Activated T-helper 1 cell treated with anti-CD3 and anti-CD28 coated beads, Interleukin-2, amount 50 U/mL, for 16 hours (primary cell): ENCODE measurements at places on chromosomes 1 and 21.

DNA sequence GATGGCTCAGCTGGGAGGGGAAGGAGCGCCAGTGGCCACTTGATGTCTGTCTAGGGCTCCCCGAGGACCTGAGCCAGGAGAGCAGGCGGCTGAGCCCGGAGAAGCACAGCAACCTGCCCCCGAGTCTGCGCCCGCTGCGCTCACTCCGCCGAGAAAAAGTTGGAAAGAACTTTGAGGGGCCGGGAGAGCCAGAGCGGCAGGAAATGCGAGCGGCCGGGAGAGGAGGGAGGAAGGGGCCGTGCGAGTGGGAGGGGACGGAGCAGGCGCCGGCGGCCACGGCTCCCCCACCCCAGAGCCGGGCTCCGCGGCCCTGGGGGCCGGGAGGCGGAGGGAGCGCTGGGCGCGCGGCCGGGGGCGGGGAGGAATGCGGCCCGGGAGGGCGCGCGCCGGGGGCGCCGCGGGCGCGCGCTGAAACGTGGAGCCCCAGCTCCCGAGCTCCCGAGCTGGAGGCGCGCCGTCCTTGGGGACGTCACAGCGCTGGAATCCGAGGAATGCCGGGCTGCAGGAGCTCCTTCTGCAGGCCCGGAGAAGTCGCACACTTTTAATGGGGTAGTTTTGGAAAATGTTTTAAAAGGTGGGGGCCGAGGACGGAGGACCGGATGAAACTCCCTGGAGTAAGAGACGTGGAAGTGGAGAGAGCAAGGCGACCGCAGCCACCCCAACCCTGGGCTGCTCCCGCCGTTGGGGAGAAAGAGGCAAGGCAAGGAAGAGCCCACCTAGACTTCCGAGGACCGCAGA is at the start of gene PTPN14:
PTPN14 (minus strand) TSS at position 167 of the 738 bp plus-strand sequence. CDS start 86,799 bp downstream, outside the sequence.
- no peak for DNase-seq

- no peak for DNase-seq
Observed at GRCh38 chr1:153357853-153358690, at the start of gene S100A9. Gene S100A9, plus strand, starts transcription at chr1:153357854. Its CDS starts 430 bp downstream, at chr1:153358284.

DNA sequence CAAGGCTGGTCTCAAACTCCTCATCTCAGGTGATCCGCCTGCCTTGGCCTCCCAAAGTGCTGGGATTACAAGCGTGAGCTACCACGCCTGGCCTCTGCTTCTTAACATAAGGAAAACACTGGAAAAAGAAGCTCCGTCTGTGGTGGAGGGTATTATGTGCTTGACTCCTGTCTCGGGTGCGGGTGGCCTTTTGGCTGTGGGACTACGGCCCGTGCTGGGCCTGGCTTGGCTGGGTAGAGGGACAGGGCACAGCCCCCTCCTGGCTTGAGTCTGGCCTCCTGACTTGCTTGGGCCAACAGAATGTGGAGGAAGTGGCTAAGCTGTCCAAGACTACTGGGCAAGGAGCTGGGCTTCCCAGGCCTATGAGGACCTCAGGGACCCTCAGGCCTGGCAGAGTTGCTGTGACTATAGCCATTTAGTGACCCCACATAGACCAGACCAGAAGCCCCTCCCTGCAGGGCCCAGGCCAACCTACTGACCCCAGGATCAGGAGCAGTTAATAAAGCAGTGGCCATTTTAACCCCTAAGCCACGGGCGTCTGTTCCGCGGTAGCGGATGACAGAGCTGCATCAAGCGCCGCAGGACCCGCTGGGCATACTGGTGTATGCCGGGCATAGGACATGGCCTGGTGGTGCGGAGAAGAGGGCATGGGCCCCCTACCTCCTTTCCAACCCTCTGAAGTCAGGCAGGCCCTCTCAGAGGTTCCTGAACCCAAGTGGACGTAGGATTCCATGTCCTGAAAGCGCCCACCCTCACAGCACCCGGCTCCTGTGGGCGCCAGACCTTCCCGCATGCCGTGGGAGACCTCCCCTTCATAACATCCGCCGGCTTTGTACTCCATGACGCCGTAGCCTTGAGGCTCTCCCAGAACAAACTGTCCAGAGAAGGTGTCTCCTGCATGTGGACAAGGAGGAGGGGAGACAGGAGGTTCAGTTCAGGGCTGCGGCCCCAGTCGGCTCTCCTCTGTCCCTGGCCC is 4.4 kb downstream of the MORN1 start:
- DNase-seq = no peak

GRCh38 chr21:19609611-19610010 is 1206.0 kb upstream of the TMPRSS15 start:
- no peak for DNase-seq

DNA sequence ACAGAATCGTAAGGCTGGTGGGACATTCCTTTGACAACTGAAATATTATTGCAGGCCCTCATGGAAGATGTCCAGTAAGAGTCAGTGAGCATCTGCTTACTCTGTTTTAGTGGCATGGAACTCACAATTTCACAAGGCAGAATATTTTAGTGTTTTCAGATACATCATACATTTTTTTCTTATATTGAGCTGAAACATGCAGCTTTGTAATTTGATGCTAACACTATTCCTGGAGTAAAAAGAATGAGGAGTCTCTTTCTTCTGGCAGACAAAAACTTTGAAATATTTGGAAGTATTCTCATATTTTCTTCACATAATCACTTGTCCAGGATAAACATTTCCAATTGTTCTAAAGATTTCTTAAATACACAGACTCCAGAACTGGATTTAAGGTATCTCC is 17.7 kb downstream of the CLDN17 start:
- DNase-seq = no peak

DNA sequence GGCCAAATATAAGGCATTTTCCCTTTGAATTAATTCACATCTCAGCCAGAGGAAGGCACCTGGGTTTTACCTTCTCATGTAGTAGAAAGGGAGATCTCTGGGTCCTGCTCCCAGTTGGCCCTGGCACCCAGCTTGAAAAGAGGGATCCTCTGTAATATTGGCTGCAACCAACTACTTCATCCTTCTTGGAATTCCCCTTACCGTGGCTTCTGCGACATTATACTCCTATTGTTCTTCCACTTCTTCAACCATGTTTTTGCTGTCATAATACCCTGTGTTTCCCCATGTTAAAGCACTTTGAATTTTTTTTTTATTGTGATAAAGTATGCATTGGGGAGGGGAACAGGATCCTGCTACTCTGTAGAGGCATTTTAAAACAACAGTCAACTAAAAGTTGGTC is 26.8 kb downstream of the RNF220 start:
- no peak for DNase-seq

DNA sequence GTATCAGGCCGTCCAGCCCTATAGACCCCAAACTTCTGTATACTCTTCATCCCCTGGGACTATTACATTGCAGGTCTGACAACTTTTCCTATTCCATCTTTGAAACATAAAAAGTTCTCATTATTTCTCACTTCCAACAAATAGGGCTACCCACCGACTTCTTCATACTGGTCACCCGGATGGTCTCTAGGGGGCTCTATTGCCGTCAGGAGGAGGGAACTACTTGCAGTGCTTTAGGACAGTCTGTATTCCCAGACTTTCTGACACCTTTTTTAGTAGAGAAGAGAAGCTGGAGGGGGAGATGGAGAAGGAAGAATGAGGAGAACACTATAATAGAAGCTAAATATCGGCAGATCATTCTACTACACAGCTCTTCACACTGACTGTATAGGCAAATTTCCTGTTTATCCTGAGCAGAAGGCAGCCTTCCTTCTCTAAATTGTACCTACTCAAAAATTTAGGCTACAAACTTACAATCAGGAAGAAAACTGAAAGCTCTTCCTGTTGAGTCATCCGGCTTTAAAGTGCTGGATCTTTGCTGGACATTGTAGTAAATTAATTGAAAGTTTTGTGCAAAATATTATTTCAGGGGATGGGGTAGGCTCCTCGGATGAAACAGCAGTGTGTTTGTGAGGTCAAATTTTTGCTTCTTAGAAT is 54.6 kb downstream of the CDC7 start:
- no peak for DNase-seq
